Ovary (tissue), 10 donors: ENCODE measurements at places on chromosomes 3 and 15.

DNA sequence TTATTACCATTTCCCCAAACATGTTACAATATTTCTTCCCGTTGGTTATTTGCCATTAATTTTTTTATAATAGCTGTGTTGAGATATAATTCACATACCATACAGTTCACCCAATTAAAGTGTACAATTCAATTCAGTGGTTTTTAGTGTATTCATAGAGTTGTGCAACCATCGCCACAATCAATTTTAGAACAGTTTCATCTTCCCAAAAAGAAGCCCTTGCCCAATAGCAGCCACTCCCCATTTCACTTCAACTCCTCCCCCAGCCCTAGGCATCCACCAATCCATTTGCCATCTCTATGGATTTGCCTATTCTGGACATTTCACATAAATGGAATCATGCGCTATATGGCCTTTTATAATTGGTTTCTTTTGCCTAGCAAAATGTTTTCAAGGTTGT, 225.1 kb downstream of the EPHB1 start:
- no peak for DNase-seq

- no peak for DNase-seq
Observed at GRCh38 chr3:151837057-151837456, 23.1 kb downstream of the AADAC start.

- no peak for DNase-seq
Observed at GRCh38 chr3:72595927-72596610, 252.2 kb downstream of the SHQ1 start.

DNA sequence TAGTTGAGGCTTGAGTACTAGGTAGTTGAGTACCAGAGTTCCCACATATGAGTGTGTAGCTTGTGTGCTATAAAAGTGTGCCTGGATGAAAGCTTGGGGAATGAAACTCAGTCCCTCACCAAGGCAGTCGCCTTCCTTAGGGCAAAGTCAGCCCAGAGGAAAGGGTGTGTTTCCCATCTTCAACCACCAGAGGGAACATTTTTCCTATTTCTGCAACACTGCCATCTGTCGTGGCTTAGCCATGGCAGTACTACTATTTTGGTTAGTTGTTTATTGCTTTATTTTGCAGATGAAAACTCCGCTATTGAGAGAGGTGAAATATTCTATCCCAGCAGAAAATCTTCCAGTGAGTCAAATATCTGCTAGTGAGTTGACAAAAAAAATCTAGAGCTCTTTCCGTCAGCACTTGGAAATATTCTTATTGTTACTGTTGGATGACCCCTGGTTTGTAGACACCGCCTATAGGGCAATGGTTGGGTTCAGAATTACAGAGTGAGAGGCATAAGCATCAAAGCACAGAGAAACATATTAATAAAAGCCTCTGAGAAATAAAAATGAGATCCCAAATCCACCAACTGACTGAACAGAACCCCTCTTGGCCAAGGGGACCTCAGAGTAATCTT, 239.9 kb downstream of the CPNE4 start:
- no peak for DNase-seq

DNA sequence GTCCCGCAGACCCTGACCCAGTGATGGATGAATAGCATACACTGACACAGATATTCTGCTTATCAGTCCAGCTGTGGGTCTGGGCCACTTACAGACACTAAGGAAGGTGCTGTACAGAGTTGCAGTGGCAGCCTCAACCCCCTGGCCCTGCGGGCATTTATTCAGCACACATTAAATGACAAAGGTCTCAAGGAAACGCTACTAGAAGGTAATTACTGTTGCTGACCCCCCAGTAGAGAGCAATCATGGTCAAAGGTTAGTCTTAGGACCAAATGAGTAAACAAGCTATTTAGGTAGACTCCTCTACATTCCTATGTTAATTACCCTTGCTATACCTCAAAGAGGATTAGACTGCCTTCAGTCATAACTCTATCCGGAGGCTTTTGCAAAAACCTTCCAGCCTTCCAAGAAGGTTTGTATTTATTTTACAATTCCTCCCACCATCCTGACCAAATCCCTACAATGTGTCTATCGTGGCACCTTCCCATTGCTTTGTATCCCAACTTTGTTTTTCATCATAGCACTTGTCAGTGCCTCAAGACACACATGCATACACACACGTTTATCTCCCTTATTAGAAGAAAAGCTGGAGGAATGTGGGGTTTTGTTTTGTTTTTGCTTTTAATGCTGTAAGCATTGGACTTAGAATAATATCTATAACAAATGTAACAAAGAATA, 227.9 kb downstream of the PYDC2 start:
- DNase-seq: no peak

DNA sequence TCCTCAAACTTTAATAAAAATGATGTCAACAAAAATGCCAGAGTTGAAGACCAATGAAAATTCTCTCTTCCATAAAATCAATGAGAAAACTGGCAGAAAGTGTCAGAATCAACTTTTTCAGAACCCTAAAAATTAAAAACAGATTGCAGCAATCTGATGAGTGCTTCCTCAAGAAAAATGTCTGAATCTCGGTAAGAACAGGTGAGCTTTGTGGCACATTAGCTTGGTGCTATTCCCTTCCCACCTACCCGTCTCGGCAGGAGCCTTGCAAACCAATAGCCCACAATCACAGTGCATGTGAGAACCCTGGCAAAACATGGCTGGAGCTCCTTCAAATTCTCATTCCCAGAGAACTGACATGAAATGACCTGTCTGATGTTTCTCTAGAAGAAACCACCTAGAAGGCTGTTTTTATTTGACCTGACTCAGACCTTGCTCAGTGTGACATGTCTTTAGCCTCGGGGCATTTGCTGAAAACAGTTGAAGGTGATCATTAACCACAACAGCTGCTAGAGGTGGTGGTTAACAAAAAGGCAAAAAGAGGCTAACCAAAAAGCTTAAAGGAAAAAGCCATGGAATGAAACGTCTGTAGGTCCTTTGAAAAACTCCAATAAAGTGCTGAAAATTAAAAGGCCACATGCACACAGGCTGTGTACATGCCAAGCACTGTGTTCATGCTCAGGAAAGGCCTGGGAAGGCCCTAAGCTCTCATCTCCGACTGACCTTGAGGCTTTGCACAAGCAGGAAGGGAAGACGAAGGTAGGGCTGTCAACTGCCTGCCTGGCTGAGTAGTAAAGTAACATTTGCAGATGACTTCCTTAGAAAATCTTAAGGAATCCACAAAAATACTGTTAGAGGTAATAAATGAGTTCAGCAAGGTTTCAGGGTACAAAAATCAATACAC, 253.0 kb upstream of the NSMCE3 start:
- no peak for DNase-seq

DNA sequence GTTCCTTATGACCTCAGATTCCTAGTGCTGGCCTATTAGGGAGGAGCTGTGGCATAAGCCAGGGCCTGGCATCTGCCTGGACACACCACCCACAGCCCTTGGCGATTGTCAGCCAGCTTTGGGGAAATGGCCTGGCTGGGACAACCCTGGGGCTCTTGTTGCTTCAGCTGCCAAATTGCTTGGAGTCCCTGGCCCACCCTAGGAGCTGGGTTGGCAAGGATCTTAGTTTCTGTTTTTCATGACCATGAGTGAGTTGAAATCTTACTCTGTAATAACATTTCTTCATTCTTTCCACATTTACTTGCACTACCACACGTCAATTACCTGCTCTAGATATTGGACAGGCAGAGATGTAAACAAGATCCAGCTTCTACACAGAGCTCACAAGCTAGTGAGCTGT, 1.9 kb upstream of the MYZAP start:
- no peak for DNase-seq

GRCh38 chr3:126958638-126959085, 24.3 kb upstream of the PLXNA1 start:
- no peak for DNase-seq

GRCh38 chr15:36481156-36481555, 98.3 kb upstream of the CDIN1 start:
- no peak for DNase-seq

DNA sequence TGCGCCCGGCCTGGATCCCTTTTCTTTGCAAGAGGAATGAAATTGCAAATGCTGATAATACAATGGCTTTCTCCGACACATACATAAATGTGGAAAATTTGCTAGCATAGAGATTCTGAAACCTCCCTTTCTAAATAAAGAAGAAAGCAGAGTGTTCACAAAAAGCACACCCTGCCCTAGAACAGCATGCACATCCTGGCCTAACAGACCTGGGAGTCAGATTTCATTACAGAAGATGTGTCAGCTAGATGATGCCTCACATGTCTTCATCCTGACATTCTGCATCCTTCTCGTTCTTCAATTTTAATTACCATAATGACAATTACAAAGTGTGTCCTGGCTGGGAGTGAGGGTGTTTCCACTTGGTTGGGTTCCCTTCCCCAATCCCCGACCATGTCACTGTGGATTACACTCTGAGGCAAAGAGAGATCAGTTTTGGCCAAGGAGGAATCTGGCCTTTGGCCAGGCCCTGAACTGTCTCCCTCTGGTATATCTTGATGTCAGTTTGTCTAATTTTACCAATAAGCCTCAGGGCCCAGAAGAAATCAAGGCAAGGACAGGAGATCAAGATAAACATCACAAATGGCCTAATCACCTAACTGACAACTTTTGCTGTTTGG, 104.9 kb upstream of the SPATA12 start:
- no peak for DNase-seq

- DNase-seq: no peak
Observed at GRCh38 chr3:72510247-72510646, 338.0 kb downstream of the SHQ1 start.

- no peak for DNase-seq
Observed at GRCh38 chr3:103410231-103410630, 975.4 kb downstream of the ZPLD1 start.

- DNase-seq: no peak
Observed at GRCh38 chr15:95880031-95880570, 450.4 kb upstream of the NR2F2 start.

GRCh38 chr15:77622209-77622933, 10.3 kb downstream of the LINGO1 start:
- no peak for DNase-seq

DNA sequence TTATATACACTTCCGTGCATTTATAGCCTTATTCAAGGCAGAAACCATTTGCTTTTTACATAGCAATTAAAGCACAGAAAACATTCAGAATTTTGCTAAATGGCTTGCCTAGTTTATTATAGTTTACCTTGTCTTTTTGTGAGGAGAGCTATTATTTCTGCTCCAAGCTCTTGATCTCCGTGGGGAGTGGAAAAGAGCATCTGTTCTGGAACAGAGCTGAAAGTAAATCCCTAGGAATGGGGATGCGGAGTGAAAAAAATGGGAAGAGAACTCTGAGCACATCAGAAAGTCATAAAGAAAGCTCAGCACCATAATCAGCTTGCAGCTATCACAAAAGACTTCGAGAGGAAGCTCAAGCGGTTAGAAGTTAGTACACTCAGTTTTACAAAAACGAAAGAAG, 1006.7 kb downstream of the ROBO2 start:
- DNase-seq: no peak

- no peak for DNase-seq
Observed at GRCh38 chr15:36447373-36447772, 132.1 kb upstream of the CDIN1 start.

DNA sequence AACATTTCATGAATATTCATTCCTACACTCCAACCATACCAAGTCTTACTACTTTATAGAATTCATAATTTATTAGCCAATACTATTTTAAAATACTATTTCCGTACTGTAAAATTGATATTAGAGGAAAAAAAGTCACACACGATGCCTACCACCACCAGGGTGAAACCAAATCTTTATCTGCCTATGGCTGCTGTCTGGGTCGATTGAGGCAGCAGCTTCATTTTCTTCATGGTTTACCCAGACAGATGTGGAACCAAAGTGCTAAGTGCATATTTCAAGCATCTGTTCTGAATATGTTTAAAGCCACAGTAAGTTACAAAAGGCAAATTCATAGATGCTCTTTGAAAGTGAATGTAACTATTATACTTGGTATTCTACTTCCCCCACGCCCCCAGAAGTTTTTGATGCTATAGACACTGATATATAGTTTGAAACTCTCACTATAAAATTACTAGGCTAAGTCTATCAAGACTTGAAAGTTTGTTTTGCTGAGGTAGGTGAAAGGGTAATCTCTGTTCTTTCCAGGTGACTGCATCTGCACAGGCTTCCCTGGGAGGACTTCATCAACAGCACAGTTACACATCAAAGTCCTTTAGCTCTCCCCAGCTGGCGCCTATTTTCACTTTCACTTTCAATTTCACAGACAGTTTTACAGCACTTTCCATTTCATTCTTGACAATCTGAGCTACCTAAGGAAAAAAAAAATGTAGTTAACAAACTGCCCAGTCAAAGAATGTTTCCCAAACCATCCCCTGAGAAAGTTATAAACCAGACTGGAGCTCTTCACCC, 113.9 kb downstream of the POLQ start:
- DNase-seq: no peak

- DNase-seq: no peak
Observed at GRCh38 chr3:12579905-12580304, 23.0 kb downstream of the MKRN2 start.

DNA sequence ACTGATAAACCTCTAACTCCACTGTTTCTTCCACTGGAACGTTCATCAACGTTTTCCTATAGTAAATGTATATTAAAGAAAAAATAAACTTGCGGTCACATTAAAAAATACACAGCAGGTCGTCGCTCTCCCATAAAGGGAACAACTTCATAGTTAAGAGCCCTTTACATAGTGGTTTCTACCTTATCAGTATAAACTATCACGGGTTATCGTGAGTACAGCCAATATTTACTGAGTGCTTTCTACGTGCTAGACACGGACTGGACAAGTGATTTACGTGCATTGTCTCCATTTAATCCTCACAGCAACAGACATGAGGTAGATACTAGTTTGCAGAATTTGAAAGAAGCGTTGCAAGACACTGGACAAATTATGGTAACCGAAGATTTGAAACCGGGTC, 964 bp upstream of the TASOR start:
- no peak for DNase-seq

DNA sequence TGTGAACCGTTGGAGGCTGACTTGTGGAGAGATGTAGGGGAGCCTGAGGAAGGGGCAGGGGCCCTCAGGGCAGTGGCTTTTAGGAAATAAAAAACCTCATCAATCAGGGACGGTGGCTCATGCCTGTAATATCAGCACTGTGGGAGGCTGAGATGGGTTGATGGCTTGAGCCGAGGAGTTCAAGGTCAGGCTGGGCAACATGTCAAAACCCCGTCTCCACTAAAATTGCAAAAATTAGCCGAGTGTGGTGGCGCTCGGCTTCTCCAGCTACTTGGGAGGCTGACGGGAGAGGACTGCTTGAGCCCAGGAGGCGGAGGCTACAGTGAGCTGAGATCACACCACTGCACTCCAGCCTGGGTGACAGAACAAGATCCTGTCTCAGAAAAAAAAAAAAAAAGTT, 7.6 kb downstream of the TTC23 start:
- no peak for DNase-seq

- no peak for DNase-seq
Observed at GRCh38 chr3:170868577-170869238, 1.3 kb downstream of the RPL22L1 start.

DNA sequence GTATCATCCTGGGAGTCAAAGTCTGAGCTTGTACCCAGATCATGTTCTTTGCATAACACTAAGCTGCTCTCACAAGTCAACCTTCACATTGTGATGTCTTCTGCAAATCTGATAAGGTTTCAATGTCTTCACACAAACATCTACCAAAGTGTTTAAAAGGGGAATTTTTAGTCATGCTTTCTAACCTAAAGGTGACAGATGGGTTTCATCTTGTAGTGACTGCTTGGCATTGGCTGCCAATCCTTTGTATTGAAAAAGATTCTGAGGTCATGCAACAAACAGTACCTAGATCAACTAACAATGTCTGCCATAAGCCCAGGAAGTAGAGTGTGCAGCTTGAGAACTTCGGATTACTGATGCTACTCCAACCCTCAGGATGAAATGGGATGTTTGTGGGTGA, 43.6 kb upstream of the DIPK2A start:
- DNase-seq: no peak
